ENCODE measurements at places on chromosomes 12 and 14.

GRCh38 chr12:123043536-123044001 is 63.1 kb downstream of the ARL6IP4 start:
- peak; percentile 38 for DNase-seq

GRCh38 chr12:50419112-50419909 is 18.6 kb downstream of the LARP4 start:
- DNase-seq: no peak

- DNase-seq: no peak
These were observed 25.9 kb downstream of the DCAF4 start for GRCh38 chr14:72952171-72952570.

DNA sequence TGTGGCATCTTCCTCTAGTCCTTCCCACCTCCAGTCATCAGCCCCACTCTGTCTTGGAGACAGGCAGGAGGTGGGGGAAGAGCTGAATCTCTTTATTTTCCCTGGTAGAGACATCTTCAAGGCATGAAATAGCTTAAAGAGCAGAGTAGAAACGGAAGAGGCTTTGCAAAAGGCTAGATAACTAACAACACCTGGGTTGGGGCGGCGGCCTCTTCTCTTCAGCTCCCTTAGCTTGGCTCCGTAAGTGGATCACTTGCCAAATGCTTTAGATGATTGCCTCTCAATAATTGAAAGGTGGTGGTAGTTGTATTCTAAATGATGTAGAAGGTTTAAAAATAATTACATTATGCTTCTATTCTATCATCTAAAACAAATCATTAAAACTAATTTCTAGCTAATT is 36.1 kb downstream of the SSPN start:
- no peak for DNase-seq

GRCh38 chr12:53971686-53972085 is 1.2 kb upstream of the HOXC11 start:
- no peak for DNase-seq

DNA sequence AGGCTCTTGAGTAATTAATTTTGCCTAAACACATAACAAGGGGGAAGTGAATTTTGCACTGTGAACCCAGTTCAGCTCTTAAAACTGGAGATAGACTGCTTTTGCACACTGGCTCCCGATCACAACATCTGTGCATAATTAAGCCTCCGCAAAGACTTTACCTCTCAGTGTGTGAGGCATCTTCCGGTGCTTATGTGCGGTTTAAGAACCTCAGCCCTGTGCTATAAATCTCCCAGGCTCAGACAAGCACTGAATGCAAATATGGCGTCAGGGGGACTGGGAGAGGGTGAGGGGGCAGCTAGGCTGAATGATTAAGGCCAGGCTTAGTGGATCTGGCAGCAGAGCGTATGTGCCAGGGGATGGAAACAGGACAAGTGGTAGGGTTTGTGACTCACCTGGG is 103.3 kb downstream of the ADCK1 start:
- no peak for DNase-seq

DNA sequence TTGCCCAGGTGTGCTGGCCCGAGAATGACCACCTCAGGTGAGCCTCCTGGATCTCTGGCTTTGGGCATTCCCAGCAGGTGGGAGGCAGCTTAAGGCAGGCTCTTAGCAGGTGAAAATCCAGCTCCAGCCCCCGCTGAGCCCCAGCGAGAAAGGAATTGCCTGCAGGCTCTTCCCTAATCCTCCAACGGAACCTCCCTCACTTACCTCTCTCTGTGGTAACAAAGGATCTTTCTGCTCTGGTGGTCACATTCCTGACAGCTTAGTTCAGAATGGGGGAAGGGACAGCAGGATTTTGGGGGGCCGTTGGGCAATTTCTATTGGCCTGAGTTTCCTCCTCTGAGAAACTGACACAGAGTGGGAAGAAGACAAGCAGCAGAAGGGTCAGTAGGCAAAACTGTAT is 116.0 kb upstream of the LHX5 start:
- DNase-seq: no peak

DNA sequence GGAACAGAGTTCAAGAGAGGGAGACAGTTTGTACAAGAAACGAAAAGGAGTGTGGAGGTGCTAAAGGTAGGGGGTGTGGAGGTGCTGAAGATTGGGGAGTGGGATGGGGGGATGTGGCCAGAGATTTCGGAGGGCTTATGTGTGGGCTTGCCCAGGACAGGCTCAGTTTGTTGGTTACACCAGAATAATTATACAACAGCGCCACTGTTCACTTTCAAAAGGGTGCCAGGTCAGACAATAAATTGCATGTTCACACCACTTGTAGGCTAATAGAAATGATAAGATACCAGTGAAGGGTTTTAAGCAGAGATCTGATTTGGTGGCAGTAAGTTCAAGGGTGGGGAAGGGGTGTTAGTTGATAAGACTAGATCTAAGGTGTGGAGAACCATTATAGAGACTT is 75.3 kb downstream of the PRKCH start:
- no peak for DNase-seq

DNA sequence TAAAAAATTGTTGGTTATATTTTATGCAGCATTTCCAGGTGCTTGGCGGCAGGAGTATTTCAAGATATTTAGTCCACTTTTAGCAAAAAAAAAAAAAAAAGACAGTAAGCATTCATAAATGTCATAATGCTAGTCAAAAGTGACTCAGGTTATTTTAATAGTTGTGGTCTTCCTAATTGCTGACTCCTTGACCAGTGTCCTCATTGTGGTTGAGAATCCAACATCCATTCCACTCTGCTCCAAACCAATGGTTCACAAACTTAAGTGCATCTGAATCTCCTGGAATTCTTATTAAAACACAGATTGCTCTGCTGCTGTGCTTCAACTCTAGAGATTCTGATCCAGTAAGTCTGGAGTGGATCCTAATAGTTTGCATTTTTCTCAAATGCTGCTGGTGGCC is 71.4 kb downstream of the AKAP6 start:
- no peak for DNase-seq
